ENCODE measurements at places on chromosomes 13 and 19.

GRCh38 chr19:1062387-1063029 is 4.5 kb upstream of the ARHGAP45 start:
- no peak for DNase-seq

- no peak for DNase-seq
These were observed 141.6 kb upstream of the RFC3 start for GRCh38 chr13:33676045-33676989.

DNA sequence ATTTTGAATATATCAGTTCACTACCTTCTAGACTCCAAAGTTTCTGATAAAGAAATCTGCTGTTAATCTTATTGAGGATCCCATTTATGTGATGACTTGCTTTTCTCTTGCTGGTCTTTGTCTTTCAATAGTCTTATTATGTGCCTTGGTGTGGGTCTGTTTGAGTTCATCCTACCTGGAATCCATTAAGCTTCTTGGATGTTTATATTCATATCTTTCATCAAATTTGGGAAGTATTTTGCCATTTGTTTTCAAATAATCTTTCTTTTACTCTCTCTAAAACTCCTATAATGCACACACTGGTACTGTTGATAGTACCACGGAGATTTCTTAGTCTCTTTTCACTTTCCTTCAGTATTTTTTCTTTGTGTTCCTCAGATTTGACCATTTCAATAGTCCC is 24.2 kb upstream of the COG6 start:
- no peak for DNase-seq

- DNase-seq = no peak
These were observed 66.8 kb downstream of the SOX1 start for GRCh38 chr13:112133499-112134390.

- no peak for DNase-seq
These were observed 11.7 kb upstream of the TRIM13 start for GRCh38 chr13:49985129-49985528.

DNA sequence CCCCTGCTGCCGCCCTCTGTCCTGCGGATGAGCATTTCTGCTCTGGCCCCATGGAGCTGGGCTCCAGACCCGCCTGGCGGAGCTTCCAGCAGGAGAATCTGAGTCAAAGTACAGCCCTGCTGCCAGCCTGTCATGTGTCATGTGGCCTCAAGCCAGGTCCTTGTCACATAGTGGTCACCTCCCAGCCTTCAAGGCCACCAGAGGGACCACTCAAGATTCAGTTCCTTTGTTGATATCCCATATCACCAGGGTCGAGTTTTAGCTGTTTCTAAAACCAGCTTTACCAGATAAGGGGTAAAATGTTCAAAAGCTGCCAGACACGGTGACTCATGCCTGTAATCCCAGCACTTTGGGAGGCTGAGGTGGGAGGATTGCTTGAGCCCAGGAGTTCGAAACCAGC is 13.4 kb downstream of the THOP1 start:
- DNase-seq = no peak

DNA sequence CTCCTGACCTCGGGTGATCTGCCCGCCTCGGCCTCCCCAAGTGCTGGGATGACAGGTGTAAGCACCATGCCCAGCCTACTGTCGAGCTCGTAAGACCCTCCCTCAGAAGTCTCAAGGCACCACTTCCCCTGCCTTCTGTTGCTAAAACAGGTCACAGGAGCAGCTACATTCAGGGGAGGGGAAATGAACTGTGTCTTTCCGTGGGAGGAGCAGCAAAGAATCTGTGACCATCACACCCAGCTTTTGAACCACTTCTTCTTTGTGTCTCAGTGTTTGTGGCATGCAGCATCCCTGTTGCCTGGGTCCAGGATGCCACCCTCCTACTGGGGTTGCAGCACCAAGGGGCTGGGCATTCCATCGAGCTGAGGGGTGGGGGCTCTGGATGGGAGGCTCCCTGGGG is 7.7 kb upstream of the CSNK1G2 start:
- no peak for DNase-seq

DNA sequence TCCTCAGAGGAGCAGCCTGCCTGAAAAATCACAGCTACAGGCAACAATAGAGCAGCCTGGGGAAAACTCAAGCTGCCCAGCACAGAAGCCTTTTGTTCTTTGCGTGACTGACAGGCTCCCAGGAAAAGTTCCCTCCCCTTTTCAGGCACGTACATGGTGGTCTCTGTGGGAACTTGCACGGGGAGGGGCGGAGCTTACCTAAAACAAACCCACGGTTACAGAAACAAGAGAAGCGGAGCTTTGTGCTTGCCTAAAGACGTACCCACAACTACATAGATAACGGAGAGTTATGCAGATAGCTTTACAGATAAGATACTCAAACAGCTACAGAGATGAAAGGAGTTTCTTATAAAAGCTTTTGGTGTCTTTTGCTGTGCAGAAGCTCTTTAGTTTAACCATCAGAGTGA is 11.4 kb downstream of the ETFB start:
- DNase-seq = peak; percentile 74

- no peak for DNase-seq
These were observed 123.3 kb upstream of the TMTC4 start for GRCh38 chr13:100797921-100798320.

- DNase-seq = peak; percentile 18
These were observed 9.1 kb upstream of the TMEM255B start for GRCh38 chr13:113749967-113750366.

Data from naive thymus-derived CD8-positive, alpha-beta T cell (primary cell).